ENCODE measurements at places on chromosomes 11 and 22.

GRCh38 chr22:24901448-24901847 lies 45.0 kb downstream of the LHFPL7 start:
- no peak for ATAC-seq

DNA sequence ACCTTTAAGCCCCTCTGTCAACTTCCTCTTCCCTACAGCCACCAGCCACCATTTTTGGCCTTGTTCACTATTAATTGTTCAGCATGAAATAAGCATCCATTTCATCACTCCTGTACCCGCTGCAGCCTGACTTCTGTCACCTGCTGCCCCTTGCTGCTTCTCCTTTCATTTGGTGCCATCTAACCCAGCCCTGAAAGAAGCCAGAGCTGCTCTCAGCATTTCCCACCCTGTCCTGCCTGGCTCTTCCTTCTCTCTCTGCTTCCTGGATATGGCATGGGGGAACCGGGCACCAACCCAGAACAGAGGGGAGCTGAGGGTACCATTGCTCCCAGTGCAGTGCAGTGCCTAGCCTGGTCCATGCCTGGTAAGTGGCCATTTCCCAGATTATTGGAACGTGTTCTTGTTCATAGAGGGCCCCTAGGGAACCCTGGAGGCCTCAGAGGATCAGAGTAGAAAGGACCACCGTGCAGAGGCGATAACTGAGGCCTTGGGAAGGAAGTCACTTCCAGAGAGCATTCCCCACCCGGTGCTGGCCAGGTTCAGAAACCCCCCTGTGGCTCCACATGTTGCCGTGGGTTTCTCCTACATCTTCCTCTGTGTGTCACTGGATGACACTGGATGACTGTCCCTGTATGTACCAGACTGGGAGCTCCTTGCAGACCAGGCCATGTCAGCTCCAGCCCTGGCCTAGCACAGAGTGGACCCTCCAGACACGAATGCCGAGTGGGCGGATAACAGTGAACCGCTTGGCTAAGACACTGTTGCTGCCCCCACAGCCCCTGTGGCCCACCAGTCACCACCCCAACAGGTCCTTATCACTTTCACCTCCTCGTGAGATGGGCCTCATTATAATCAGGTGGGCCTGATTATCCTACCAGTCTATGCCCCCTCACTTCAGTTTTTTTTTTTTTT lies 4.7 kb downstream of the YDJC start:
- ATAC-seq: no peak

- ATAC-seq: no peak
Observed at GRCh38 chr22:20585639-20586402, 78.4 kb downstream of the MED15 start.

DNA sequence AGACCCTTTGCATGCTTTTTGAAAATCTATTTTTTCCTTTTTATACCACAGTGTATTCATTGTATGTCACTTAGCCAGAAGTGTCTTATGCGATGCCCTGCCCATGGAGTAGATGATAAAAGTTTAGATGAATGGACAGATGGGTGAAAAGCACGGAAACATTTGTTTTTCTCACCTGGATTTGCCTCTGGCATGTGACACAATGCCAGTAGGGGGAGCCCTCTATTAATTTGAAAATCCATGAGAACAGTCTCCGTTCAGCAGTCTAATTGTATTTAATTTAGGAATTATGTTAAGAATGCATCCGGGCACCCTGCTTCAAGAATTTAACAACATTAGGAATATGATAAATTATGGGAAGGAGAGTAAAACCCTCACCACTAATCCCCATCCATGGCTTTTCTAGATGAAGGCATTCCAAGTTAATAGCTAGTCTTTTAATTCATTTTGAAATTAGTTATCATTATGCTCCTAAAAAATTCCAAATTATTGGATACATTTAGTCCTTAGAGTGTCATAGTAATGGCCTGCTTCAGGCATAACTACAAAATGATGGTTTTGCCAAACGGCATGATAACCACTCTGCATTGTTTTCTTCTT lies 55.3 kb upstream of the ALKBH3 start:
- ATAC-seq: no peak

DNA sequence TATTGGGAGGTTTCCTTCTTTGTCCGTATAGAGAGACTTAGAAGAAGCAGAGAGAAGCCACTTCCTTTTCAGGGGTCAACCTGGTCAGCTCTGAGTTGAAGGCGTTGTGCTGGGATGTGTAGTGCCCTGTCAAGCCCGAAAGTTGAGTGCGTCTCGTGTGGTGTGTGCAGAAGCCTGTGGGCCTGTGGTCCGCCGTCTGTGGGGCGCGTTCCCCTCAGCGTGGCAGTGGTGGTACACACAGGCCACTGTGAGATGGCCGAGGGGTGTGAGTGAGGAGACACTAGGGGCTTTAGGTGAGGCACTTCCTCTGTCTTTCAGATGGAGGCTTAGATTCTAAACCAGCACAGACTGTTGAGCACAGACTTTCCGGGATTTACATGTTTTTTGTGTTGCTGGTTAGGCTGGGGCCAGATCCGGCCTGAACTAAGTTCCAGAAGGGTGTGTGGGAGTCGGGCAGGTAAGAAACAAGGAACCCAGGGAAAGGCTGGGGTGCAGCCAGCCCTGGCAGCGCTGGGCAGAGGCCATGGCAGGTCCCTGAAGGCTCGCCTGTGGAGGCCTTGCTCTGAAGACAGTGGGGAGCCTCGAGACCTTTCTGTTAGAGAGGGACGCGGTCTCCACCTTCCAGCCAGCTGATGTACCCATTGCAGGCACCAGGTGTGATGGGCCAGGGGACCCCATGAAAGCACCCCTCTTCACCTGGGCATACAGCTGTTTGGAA lies 194.2 kb downstream of the TBC1D22A start:
- ATAC-seq: no peak

DNA sequence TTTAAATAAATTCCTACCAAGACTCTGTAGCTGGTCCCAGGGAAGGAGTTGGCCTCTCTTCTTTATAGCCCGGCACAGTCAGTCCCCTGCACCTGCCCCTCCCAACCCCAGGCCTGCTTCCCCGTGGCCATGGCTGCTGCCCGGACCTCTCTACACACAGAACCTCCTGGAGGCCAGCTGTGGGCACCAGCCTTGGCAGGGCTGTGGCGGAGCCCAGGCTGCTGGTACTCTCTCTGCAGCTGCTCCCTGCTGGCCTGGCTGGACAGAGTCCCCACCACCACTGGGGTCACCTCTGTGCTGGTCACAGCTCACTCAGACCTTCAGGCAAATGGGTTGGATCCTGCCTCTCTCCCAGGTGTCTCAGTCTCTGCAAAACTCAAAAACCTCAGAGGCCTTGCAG lies 69.3 kb downstream of the LRP5 start:
- ATAC-seq: no peak

DNA sequence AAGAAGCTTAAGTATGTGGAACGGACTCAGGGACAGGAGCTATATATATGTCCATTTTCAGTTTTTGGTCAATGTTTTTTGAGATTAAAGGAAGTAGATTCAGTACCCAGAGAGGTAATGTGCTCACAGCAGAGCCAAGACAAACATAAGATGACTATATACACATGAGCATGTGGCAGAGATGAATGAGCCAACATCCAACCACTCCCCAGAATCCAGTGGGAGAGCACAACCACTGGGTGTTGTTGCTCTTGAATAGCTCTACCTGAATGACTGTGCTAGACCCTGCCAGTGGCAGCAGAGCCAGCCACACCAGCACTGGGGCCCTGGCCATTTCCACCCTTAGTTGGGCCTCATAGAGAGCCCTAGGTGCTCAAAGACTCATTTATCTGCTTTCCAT lies 10.7 kb upstream of the SYTL2 start:
- ATAC-seq: no peak

- no peak for ATAC-seq
Observed at GRCh38 chr11:74070723-74071492, 62.0 kb upstream of the UCP3 start.

GRCh38 chr11:12134236-12134585 lies 23.8 kb downstream of the MICAL2 start:
- ATAC-seq: no peak

GRCh38 chr22:33076343-33076742 lies 18.2 kb upstream of the SYN3 start:
- ATAC-seq: no peak

DNA sequence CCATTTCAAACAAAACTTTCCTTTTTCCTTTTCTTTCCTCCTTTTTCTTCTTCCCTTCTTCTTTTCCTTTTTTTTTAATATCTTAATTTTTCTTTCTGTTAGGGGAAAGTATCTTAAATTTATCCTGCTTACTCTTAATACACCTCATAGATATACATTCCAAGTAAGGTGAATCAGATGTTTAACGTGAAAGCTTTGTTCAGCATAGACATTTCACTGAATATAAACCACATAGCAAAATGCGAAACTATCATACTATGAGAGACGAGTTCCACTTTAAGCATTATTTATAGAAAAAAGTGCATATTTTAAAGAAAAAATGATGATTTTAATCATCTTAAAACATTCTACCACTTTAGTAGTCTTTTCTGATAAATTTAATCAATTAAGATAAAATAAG lies 137.8 kb upstream of the MTMR2 start:
- no peak for ATAC-seq

GRCh38 chr22:48678171-48679135 lies 1149.2 kb downstream of the BRD1 start:
- ATAC-seq: no peak

- no peak for ATAC-seq
Observed at GRCh38 chr11:117869604-117870003, 6.9 kb downstream of the FXYD6 start.

DNA sequence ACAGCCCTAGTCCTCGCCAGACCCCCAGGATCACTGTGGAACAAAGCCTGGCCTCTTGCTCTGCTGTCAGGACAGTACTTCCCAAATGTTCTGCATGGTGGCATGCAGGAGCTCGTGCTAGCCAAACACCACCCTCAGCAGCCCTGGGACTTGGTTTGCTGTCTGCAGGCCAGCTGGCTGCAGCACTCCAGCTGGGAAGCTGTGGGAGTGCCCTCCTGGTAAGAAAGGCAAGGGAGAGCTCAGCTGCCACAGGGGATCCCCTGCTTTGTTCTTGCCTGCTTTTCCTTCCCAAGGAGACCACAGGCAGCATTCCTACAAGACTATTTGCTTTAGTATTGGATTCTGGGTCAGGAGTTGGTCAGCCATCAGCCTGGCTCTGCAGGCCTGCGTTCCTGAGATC lies 27.9 kb downstream of the TCIRG1 start:
- ATAC-seq: no peak

DNA sequence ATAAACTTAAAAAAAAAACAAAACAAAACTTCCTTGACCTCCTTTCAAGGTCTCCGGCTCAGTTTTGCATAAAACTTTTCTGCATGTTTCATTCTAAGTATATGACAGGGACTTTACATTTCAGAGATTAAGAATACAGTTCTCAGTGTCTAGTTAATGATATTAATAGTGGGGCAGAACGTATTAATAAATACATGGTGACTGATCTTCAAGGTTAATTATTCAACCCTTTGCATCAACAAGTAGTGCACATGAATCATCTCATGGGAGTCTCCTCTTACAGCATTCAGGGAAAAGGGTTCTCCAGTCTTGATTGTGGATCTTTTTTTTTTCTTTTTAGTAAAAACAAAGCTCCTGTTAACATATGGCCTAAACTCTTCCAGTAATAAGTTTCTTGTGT lies 146.8 kb downstream of the KIRREL3 start:
- no peak for ATAC-seq

DNA sequence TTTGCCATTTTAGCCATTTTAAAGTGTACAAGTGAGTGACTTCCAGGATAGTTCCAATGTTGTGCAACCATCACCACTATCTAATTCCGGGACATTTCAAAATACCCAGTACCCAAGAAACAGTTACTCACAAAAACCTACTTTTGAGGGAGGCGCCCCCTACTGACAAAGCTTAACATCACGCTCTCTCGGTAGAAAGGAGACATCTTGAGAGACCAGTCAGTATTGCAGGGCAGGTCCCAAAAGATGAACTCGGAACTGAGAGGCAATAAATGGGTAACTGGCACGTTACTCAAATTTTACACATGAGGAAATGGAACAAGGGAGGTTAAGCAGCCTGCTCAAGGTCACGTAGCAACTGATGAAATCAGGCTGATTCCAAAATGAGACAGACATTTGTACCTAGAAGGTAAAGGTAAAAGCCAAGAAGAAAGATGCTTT lies 50.0 kb upstream of the POU2AF1 start:
- peak; percentile 76 for ATAC-seq

DNA sequence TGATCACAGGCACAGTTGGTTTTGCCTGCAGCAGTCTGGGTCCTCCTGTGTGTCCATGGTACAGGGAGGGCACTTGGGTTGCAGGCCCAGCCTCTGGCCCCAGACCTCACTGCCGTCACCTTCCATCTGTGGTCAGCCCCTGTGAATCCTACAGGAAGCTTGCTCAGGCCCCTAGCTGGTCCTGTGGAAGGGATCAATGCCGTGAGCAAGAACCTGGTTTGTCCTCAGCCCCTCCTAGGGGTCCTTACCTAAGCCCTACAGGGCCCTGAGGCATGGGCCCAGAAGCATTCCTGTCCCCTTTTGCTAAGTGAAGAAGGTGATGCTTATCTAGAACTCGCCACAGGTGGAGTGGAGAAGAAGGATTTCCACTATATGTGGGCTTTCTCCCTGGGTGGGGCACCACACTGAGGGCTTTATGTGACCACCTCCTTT lies 29.9 kb downstream of the MED15 start:
- ATAC-seq: no peak

DNA sequence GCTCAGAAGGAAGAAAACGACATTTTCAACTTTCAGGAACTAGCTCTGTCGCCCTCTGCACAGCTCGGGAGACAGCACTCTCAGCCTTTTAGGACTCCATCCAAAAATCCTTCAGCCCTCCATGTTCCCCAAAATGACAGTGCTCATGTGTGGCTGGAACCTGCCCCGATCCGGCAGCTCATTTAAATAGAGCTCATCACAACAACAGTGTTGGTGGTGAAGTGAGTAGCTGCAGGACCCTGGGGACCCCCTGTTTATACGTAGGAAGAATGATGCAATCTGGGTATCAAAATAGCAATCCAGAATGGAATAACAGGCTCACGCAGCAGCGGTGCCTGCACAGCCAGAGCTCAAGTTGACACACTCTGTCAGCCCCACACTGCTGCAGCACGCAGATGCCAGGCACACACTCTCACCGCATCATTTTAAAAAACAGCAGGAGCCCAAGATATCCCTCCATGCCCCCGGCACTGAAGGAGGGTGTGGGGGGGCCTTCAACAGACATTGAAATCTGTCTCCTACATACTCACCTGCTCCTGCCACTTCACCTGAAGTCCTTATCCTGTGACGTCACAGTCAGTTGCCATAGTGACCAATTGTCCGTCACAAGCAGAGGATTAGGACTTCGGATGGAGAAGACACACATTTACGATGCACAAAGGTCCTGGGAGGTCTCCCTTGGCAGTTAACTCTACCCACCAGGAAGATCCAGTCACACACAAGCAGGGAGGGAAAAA lies 24.0 kb downstream of the TRIM66 start:
- ATAC-seq: no peak

DNA sequence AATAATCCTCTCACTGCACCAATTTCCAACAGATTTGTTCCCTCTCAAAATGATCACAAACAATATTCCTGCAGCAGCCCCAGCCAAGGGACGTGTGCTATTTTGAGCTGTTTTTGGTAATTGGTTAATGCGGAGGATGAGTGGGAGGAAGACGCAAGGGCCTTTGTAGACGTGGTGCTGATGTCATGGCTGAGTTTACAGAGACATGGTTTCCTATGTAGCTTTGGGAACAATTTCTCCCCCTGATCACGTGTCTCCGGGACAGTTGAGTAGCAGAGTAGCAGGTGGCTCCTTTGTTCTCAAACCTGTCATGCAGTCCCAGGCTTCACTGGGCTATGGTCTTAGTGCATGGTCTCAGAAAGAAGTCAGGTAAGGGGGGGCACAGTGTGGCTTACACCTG lies 183.2 kb upstream of the NECTIN1 start:
- no peak for ATAC-seq

GRCh38 chr22:50443801-50444625 lies 30.8 kb downstream of the SBF1 start:
- ATAC-seq: peak; percentile 14

Measured in stimulated activated memory B cell treated with anti-CD40 and anti-IgM and Interleukin-4, amounts not matched to agents 10 μg/mL and 1 μg/mL and 100 μg/mL, for 72 hours (primary cell).